ENCODE measurements at places on chromosomes 7 and 10. TPM values are rescaled to one million over a fixed set of nuclear protein-coding genes. Genes with fewer than 3 reads are reported as not detected.

TMEM196 gene
- not detected for total RNA-seq

DNA sequence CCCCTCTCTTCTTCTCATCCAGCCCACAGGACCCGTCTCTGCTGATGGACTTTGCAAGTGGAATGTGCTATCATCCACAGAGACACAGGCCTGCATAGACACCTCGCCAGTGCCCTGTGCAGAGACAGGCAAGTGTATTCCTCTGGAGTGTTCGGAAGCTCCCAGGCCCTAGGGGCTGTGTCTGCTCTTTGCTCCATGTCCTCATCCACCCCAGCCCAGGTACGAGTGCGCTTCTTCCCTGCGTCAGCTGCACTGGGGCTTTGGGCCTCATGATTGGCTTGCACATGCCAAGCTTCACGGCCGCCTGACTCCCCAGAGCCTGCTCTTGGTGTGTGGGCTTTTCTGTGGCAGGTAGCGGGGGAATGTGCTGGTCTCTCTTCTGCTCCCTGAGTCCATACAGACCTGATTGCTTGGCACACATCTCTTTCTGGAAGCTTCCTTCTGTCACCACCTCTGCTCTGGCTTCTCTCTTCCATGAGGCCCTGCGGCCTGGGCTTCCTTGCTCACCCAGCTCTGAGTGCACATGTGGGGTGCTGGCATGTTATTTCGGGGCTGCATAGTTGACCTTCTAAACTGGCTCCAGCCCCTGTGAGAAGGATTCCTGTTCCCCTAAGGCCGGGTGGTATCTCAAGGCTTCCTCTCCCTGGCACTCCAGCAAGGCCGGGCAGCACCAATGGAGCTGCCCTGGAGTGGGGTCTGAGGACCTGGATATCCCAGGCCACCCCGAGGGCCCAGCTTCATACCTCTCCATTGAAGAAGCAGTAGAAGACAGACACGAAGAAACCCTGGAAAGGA lies 27.8 kb downstream of the CRHR2 start:
- H3K36me3 ChIP-seq = no peaks in the 10 kb centered on the region
- no peak for DNase-seq
- no peak overlapping the region for H3K4me3 ChIP-seq

DNA sequence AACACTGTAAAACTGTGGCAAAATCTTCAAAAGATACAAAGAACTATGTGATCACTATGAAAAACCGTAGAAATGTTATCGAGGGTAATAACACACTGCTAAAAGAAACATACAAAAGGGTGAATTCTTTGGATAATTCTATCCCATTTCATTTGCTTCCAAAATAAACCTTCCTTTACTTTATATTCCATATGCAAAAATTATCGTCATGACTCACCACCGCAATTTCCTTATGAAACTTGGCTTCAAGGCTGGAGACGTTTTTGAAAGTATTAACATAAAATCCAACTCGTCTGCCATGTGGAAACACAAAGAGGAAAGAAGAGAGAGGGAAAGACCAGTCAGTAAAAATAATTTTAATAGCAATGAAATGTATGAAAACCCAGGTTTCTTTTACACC lies 165.2 kb downstream of the AMPH start:
- H3K27ac ChIP-seq = no peak overlapping the region
- no peak for DNase-seq
- H3K36me3 ChIP-seq = peaks cover 6% of the 10 kb centered on the region
- H3K4me1 ChIP-seq = peaks cover 18% of the 10 kb centered on the region

DNA sequence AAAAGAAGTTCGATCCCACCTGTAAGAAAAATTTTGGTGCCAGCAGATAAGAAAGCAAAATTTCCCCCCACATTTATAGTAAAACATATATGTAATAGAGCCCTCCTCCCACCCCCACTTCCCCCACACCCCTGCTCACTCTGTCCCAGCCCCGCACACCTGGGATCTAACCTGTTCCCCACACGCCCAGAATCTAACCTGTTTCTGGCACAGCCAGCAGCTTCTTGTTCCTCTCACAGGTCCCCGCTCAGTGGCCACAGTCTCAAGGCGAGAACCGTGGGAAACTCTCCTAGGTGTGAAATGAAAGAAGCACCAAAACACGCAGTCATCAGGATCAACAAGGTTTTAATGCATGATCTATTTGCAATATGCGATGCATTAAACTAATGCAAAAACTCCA lies 32.8 kb downstream of the LYZL1 start:
- peaks cover 16% of the 10 kb centered on the region for H3K4me1 ChIP-seq
- H3K27me3 ChIP-seq = peaks cover 26% of the 10 kb centered on the region
- no peak for DNase-seq
- H3K4me3 ChIP-seq = no peak overlapping the region

GRCh38 chr10:9289811-9290210 lies 1235.3 kb downstream of the GATA3 start:
- peaks cover 10% of the 10 kb centered on the region for H3K4me1 ChIP-seq
- DNase-seq = no peak
- no peak overlapping the region for H3K27ac ChIP-seq
- no peak overlapping the region for H3K4me3 ChIP-seq
- H3K27me3 ChIP-seq = peaks cover 5% of the 10 kb centered on the region
- no peaks in the 10 kb centered on the region for H3K36me3 ChIP-seq

GRCh38 chr7:155587486-155587885 lies 41.1 kb upstream of the CNPY1 start:
- peaks cover 29% of the 10 kb centered on the region for H3K27me3 ChIP-seq
- DNase-seq = no peak
- H3K27ac ChIP-seq = no peak overlapping the region
- H3K36me3 ChIP-seq = no peaks in the 10 kb centered on the region
- no peak overlapping the region for H3K4me3 ChIP-seq

- H3K36me3 ChIP-seq = peaks cover 30% of the 10 kb centered on the region
- no peak overlapping the region for H3K4me3 ChIP-seq
- no peak for DNase-seq
- H3K27ac ChIP-seq = no peak overlapping the region
- no peaks in the 10 kb centered on the region for H3K27me3 ChIP-seq
These were observed 23.4 kb downstream of the SMURF1 start for GRCh38 chr7:99120501-99120900.

DNA sequence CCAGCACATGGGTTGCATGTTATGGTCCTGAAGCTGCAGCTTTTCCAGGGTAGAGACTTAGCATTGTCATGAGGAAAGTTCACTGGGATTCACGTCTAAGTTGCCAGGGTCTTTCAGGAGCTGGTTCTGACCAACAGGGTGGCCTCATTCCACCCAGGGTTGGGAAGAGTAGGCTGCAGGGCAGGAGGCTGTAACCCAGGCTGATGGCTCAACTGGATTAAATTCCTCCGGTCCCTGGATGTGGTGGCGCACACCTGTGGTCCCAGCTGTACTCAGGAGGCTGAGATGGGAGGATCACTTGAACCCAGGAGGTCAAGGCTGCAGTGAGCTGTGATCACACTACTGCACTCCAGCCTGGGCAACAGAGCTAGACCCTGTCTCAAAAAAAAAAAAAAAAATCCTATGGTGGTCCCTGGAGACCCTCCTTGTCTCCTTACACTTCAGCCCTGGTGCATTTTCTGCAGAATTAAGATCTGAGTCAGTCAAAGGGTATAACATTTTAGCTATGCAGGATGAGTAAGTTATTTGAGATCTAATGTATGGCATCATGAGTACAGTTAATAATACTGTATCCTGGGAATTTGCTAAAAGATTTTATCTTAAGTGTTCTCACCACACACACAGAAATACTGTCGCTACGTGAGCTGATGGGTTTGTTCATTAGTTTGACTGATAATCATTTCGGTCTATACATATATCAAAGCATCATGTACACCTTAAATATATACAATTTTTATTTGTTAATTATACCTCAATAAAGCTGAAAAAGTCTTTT lies 44.0 kb downstream of the ASB13 start:
- H3K27ac ChIP-seq = no peak overlapping the region
- H3K4me3 ChIP-seq = no peak overlapping the region
- no peaks in the 10 kb centered on the region for H3K36me3 ChIP-seq
- no peak for DNase-seq

DNA sequence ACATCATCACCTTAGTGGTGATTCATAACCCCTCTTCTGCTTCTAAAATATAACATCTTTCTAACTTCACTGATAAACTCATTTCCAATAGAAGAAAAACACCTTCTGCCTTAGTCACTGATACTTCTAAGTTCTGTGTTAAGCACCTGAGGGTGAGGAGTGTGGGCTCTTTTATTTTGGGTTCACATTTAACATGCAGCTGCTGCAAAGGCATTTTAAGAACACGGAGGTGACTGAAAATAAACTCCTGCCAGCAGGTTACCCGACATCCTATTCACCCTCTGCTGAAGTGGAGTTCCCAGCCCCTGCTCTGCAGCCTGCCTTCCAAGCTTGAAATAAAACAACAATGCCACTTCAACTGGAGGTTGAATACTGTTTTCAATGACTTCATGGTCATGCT lies 202.9 kb upstream of the PLXNA4 start:
- no peak overlapping the region for H3K27ac ChIP-seq
- H3K4me1 ChIP-seq = peaks cover 4% of the 10 kb centered on the region
- no peak for DNase-seq

DNA sequence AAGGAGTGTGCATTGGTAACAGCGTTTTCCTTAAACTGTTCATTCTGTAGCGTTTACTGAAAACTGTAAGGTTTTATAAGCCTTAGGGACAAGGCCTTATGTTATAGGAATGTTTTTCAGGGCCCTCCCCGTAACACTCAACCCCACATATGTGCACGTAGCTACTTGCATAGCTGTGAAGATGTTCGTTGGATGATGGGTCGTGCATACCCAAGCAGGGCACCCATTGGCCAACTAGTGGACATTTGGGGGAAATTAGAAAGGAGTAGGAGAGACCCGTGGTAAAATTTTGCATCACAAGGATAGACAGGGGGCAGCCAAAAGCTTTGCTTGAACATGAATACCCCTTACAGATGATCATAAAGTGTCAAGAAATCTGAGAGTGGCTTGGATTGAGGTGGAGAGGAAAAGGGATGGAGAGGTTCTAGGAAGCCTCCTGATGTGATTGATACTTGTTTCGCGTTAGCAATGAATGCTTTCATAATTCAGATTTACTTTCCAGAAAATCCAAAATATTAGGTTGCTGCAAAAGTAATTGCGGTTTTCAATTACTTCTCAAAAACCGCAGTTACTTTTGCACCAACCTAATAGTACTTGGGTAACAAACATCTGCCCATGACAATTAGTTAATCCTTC lies 878 bp downstream of the SEC61A2 start:
- DNase-seq = peak; percentile 64
- H3K27me3 ChIP-seq = no peaks in the 10 kb centered on the region
- H3K27ac ChIP-seq = peak overlapping the region; percentile 72
- H3K4me1 ChIP-seq = peaks cover 17% of the 10 kb centered on the region
- H3K4me3 ChIP-seq = peak overlapping the region; percentile 84

- H3K36me3 ChIP-seq = peaks cover under 1% of the 10 kb centered on the region
- no peak overlapping the region for H3K4me3 ChIP-seq
- H3K27ac ChIP-seq = no peak overlapping the region
- H3K4me1 ChIP-seq = peaks cover 26% of the 10 kb centered on the region
- H3K27me3 ChIP-seq = peaks cover 41% of the 10 kb centered on the region
These were observed 4.0 kb downstream of the IGFBP3 start for GRCh38 chr7:45917064-45917463.

- peaks cover 79% of the 10 kb centered on the region for H3K4me1 ChIP-seq
- no peak overlapping the region for H3K27ac ChIP-seq
- DNase-seq = no peak
- H3K4me3 ChIP-seq = peak overlapping the region; percentile 17
These were observed 2.7 kb downstream of the CDCA7L start for GRCh38 chr7:21942955-21943354.

DNA sequence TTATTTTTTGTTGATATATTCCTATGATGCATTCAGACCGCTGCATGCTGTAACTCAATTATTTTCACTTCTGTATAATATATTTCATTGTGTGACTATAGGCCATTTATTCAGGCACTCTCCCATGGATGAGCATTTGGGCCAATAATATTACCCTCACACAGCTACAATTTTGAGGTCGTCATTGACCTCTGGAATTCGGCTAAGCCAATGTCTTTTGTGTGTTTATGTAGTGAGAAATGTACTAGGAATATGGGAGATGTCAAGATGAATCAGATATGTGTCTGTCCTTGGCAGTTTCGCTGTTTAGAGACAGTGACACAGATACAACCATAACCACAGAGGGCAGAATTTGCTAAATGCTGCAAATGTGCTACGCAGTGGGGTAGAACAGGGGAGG lies 474.2 kb downstream of the ADRA2A start:
- H3K36me3 ChIP-seq = no peaks in the 10 kb centered on the region
- no peak overlapping the region for H3K27ac ChIP-seq
- no peaks in the 10 kb centered on the region for H3K4me1 ChIP-seq
- H3K27me3 ChIP-seq = no peaks in the 10 kb centered on the region
- H3K4me3 ChIP-seq = no peak overlapping the region

GRCh38 chr7:157484411-157485081 lies 147.7 kb downstream of the DNAJB6 start:
- peaks cover 7% of the 10 kb centered on the region for H3K27me3 ChIP-seq
- H3K4me3 ChIP-seq = no peak overlapping the region
- H3K36me3 ChIP-seq = no peaks in the 10 kb centered on the region

DNA sequence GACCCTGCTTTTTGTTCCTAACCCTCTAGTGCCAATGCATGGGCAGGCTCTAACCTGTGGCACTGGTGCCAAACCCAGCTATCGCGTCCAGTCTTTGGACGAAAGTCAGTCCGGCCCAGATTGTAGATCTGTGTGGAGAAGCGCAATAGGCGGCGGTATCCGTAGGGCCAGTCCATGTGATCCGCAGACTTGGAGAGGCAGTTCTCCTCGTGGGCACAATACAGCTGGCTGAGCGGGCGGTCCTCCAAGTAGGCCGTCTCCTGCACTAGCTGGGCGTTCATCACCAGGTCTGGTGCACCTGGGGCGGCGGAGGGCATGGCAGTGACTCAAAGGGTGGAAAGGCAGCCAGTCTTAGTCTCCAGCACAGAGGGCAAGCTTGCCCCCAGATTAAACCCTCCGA lies 14.5 kb downstream of the LOXL4 start:
- H3K36me3 ChIP-seq = no peaks in the 10 kb centered on the region
- H3K4me3 ChIP-seq = no peak overlapping the region
- DNase-seq = no peak
- H3K27ac ChIP-seq = no peak overlapping the region
- H3K27me3 ChIP-seq = no peaks in the 10 kb centered on the region

DNA sequence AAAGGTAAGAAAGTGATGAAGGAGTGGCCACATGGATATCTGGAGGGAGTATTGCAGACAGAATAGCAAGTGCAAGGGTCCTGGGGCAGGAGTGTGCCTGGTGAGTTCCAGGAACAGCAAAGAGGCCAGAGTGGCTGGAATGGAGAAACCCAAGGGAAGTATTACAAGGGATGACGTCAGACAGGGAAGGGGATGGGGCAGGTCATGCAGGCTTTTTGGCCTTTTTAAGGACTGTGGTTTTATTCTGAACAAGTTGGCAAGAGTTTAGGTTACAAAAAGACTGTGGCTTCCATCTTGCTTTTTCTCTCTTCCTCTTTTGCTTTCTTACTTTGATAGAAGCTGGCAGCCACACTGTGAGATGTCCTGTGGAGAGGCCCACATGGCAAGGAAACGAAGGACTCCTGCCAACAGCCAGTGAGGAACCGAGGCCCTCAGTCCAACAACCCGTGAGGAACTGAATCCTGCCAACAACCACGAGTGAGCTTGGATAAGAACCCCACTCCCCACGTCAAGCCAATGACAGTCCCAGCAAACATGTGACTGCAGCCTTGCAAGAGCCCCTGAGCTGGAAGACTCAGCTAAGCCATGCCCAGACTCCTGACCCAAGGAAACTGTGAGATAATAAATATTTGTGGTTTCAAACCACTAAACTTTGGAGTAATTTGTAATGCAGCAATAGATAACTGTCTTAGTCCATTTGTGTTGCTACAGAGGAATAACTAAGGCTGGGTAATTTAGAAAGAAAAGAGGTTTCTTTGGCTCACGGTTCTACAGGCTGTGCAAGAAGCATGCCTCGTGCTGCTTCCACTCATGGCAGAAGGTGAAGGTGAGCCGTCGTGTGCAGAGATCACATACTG lies 19.8 kb upstream of the KDM7A start:
- H3K27ac ChIP-seq = no peak overlapping the region
- peaks cover 6% of the 10 kb centered on the region for H3K27me3 ChIP-seq
- no peak for DNase-seq
- H3K36me3 ChIP-seq = no peaks in the 10 kb centered on the region

Measured in activated CD8-positive, alpha-beta T cell treated with anti-CD3 and anti-CD28 coated beads, Interleukin-2, amount 10 ng/mL, durations not matched to agents 7 days and 5 days (primary cell).